ENCODE measurements at places on chromosomes 12 and 14.

DNA sequence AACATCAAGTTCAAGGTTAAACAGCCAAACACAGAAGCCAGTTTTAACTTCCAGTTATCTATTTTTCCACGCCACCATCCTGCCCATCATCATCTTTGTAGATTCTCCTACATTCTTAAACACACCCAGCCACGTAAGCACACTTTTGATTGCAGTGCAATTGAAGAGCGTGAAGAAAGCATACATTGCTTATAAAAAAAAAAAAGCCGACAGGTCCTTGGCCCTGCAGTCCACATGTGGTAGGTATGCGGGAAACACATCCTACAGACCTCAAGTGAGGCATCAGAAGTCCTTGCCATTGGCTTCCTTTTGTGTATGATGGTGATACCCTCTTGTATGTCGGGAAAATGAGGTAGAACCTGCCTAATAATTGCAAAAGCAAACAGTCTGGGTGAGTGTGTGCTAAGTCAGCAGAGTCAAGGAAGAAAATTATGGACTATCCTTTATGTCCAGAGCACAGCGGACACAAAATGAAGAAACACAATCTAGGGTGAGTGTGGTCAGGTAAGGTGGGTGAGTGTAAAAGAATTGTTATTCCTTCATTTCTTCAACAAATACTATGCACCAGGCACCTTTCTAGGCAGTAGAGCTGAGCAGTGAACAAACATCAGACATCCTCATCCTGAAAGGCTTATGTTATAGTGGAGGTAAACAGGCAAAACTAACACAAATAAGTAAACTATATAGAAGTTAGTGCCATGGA lies 51.5 kb downstream of the EID3 start:
- no peak for DNase-seq

DNA sequence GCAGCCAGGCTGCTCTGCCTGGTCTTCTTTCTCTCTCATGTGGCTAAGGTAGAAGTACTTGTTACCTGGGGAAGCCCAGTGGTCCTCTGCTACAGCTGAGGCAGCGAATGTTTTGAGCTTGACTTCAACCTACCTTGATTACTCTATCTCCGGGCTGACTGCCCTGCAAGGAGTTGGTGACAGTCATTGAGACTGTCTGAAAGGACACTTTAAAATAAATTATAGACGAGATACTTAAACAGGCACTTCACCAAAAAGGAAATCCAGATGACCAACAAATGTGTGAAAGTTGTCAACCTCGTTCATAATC lies 474 bp upstream of the CIT start:
- no peak for DNase-seq

- DNase-seq, result no peak
These were observed 286.4 kb downstream of the PCNX1 start for GRCh38 chr14:71193663-71194062.

GRCh38 chr14:29150659-29151058 lies 384.1 kb downstream of the FOXG1 start:
- no peak for DNase-seq

DNA sequence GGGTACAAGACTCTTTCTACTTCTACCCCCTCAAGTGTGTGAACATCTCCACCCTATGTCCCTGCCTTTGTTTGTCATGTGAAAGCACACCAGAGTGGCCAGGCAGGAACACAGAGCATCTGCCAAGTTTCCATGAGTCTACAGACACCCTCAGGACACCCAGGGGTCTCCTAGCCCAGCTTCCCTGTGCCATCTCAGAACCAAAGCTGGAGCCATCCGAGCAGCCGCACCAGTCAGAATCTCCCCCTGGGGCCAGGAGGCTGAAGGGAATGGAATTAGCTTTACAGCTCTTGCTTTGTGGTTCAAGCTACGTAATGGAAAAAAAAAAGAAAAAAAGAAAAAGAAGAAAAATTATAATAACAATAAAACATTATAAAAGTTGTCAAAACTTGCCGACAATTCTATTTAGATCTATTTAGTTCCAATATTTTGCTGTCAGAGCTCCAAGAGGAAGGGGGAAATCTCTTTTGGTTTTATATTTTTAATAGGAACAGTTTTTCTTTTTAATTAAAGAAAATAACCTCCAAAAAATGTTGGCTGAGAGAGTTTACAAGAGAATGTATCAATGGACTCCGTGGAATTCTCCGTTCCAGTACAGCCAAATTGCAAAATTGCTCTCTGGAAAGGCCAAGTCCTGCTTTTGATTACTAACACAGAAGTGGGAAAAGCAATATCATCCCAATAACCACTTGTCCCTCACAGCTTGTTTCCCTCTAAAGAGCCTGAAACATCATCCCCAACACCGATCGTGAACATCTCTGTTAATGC lies 37.1 kb downstream of the TBX5 start:
- DNase-seq, result no peak

- no peak for DNase-seq
These were observed 151.3 kb downstream of the DHRS2 start for GRCh38 chr14:23787436-23787835.

DNA sequence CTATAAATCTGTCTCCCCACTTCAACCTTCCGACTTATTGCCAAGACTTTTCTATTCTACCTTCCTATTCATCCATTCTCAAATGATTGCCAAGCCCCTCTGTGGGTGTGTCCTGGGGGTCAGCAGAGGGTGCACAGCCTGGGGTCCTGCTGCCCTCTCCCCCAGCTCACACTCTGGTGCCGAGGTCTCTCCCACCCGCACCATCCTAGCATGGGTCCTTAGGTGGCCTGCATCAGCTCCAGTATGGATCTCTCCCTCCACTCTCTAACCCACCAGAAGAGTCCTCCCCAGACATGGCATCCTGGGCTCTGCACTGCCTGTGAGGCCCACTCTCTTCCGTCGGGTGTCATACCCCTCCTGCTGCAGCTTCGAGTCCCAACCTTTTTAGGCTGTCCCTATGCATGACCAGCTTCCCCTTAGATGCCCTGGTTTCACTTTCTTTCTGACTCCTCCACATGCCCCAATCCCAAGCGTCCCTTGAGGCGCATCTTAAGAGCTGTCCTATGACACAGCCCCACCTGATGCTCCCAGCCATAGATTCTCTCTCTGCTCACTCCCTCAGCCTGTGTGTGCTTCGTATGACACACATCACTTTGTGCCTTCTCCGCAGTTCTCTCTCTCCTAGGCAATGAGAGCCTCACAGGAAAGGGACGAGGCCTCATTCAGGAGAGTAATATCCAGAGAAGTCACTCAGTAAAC lies 43.9 kb downstream of the GIT2 start:
- no peak for DNase-seq

- no peak for DNase-seq
These were observed 19.1 kb downstream of the MARK3 start for GRCh38 chr14:103404032-103404918.

- no peak for DNase-seq
These were observed 4.7 kb downstream of the CALCOCO1 start for GRCh38 chr12:53722450-53723041.

GRCh38 chr14:63543826-63544406 lies 739 bp upstream of the PPP2R5E start:
- no peak for DNase-seq

GRCh38 chr12:70122804-70123203 lies 120.4 kb upstream of the CNOT2 start:
- DNase-seq, result no peak

- DNase-seq, result no peak
These were observed 41.2 kb downstream of the SLC6A12 start for GRCh38 chr12:172732-173161.

DNA sequence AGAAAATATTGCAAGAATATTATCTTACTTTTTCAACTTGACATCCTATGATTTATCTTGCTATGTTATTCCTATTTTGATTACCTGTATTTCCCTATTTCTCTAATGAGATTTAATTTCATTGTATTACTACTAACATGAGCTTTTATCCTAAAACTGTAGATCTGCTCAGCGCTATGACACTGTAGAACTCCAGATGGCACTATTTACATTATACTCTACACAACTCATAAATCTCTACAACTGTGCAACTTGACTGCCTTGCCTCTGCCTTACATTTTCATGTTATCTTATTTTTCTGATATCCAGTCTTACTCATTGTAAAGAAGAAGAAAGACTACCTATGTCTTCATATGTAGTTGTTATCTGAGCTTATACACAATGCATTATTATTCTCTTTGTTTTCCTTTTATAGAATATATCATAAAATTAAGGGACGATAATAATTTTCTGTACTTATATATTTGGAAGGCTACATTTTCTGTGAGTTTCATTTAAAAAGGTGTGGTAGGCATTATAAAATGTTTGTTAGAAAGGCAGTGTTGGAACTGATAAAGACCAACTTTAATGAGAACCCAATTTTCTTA lies 24.1 kb downstream of the NUP37 start:
- no peak for DNase-seq

DNA sequence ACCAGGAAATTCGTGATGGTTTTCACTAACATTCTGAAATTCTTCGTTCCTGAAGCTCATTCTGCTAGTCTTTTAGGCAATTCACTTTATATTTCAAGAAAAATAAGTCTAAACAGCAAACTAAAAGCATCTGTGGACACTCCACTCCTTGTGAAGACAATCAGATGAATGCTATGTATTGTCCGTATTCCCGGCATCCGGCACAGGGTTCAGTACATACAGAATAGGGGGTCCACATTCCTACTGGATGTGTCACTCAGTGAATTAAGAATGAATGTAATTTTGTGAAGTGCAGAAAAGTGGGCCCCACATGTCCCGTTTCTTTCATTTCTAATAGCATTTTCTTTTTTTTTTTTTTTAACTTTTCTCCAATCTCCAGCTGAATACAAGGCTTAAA lies 241.3 kb downstream of the GRIN2B start:
- no peak for DNase-seq

- DNase-seq, result no peak
These were observed 57.4 kb downstream of the FBXO33 start for GRCh38 chr14:39374851-39375250.

- no peak for DNase-seq
These were observed 25.0 kb downstream of the GALNT8 start for GRCh38 chr12:4745249-4745648.

DNA sequence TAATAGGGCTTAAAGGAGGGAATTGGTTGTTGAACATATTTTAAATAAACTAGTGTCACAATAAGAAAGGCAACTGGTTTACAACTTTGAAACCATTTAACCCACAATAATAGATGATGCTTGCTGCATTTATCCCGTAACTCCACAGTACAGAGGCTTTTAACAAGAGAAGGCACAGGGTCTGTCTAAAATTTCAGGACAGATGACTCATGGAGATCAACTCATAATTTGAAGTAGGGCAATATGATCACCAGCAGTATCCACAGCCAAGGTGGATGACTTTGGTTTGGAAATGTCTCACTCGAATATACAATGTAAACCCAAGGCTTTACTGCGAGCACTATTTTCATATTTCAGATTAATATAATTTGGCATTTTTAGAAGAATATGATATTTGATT lies 340.2 kb downstream of the LRIG3 start:
- DNase-seq, result no peak

DNA sequence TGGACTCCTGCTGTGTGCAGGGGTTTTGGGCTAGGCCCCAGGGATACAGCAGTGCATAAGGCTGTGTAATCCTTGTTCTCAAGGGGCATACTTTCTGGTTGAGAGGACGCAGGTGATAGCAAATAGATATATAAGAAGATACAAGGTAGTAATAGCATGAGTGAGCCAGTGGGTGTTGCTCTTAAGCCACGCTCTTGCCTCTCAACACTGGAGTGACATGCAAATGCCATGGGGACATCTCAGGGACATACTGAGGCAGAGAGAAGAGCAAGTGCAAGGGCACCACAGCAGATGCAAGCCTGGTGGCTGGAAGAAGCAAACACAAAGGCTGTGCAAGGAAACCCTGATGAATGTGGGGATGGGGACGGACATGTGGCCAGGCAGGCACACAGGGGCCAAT lies 223.3 kb downstream of the CHST11 start:
- DNase-seq, result no peak

DNA sequence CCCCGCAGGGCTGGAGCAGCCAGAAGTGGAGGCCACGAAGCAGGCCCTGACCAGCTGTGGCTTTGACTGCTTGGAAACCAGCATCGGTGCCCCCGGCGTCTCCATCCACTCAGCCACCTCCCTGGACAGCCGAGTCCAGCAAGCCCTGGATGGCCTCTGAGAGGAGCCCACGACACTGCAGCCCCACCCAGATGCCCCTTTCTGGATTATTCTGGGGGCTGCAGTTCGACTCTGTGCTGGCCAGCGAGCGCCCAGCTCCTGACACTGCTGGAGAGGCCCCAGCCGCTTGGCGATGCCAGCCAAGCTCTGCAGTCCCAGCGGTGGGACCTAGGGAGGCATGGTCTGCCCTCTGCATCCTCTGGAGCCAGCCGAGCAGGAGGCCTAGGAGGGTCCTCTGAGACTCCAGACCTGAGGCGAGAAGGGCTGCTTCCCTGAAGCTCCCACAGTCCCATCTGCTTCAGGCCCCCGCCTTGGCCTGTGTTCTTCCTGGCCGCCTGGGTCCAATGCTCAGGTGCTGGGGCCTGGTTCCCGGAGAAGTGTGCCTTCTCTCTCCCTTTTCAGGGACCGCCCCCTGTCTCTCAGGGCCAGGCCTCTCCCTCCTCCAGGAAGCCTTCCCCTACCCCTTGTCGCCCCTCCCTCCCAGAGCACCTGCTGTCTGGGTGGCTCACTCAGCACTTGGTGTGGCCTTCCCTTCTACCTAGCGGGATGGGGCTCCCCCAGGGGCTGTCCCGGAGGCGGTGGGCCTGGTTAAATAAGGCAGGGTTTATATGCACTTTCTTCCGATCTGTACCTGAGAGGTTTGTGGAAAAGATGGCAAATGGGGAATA lies 23.0 kb downstream of the MVK start:
- DNase-seq, result no peak

DNA sequence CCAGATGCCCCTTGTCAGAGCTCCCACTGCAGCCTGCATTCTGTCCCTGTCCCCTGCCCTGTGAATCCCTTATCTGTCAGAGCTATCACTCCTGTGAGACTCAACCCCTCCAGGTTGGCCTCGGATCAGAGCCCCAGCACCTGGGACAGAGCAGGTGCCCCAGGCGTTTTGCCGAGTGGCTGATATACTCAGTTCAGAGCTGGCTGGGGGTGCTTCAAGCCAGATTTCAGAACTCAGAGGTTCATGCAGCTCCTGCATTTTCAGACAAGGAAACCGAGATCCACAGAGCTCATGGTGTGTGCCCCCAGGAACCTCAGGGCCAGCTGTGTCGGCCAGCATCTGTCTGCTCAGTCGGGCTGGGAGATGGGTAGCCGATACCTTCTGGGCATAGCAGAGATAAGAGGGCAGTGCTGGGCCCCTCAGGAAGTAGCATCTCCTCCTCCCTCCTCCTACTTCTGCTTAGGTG lies 228.0 kb upstream of the RTL1 start:
- DNase-seq, result peak; percentile 34
